Activated naive CD4-positive, alpha-beta T cell treated with anti-CD3 and anti-CD28 coated beads for 36 hours (primary cell): ENCODE measurements at places on chromosomes 5 and 9.

GRCh38 chr5:59569608-59570334, 323.8 kb downstream of the PDE4D start:
- DNase-seq, result no peak

DNA sequence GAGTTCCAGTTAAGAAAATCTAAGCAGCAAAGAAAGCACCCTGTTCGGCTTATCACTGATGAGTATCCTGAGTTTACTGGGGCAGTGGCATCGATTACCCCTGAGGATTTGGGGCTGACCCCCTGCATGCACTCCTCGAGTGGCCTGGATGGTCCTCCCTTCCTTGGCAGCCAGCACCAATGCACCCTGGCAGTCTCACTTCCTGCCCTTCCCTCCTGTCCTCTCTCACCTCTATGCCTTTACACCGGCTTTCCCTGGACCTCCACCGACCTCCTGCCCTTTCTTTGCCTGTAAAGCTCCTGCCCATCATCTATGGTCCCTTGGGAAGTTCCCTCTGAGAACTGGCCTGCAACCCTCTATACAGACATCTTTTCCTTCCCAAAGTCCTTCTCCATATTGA, 97.1 kb downstream of the TTLL11 start:
- DNase-seq, result no peak

DNA sequence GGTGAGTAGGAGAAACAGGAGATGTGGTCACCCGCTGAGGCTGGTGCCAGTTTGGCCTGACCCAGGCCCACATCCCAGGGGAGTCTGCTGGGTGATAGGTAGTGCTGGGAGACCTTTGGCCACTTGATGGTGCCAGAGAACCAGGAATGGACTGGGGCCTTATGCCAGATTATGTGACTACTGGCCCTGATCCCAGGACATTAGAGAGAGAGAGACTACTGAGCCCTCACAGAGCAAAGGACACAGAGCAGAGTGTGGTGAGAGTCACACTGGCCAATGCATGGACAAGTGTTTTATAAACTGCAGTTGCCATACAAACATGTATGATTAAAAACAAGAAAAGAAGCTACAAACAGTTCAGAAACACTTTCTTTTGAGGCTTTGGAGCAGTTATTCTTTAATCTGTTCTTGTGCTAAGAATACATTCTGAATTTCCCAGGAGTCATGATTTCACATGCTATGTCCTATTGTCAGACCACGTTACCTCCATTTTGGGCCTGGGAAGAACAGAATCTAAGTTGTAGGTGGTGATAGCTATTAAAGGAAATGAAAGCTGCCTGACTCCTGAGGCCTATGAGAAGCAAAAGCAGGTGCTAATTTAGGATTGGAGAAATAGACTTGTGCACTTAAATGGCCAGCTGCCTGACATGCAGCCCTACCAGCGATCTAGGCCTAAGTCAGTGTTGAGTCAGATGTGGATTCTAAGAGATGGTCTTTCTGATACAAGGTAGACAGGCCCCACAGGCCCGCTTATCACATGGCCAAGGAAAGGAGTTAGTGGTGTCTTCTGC, 32.6 kb upstream of the TMOD1 start:
- peak; percentile 65 for DNase-seq

- DNase-seq, result no peak
Observed at GRCh38 chr5:95953021-95953702, 8.5 kb downstream of the ELL2 start.

GRCh38 chr9:121285835-121286687, 18.1 kb downstream of the GSN start:
- no peak for DNase-seq

DNA sequence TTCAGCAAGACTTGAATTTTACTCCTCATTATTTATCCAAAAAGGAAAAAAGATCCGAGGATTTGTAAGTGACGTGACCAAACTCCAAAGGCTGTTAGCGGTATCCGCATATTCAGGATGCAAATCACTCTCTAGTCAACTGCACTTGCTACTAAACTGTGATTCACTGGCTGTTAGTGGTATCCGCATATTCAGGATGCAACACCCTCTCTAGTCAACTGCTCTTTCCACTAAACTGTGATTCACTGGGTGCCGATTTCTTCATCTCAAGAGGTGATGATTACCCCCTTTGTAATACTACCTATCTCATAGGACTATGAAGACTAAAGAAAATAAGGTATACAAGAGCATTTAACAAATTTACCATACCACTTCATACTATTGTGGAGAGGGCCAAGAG, 5.7 kb downstream of the MAPKAP1 start:
- peak; percentile 57 for DNase-seq

DNA sequence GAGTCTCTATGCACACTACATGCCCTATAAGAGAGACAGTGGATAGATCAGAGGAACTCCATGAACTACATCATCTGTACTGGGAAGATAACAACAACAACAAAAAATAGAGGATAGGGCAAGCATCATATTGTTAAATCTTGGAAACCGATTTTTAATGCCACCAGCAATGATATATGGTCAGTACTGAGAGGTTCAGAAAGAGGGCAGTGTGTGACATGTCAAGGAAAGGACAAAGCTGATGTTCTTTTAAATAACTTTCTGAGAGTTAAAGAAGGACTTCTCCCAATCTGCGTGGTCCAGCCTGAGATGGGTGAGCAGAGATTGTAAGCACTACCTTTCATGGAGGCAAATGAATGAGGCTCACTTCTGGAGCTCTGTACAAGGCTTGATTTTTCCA, 62.0 kb upstream of the PHF24 start:
- DNase-seq, result no peak
